COR-L47 (cell line): ENCODE measurements at places on chromosomes 16 and 17.

DNA sequence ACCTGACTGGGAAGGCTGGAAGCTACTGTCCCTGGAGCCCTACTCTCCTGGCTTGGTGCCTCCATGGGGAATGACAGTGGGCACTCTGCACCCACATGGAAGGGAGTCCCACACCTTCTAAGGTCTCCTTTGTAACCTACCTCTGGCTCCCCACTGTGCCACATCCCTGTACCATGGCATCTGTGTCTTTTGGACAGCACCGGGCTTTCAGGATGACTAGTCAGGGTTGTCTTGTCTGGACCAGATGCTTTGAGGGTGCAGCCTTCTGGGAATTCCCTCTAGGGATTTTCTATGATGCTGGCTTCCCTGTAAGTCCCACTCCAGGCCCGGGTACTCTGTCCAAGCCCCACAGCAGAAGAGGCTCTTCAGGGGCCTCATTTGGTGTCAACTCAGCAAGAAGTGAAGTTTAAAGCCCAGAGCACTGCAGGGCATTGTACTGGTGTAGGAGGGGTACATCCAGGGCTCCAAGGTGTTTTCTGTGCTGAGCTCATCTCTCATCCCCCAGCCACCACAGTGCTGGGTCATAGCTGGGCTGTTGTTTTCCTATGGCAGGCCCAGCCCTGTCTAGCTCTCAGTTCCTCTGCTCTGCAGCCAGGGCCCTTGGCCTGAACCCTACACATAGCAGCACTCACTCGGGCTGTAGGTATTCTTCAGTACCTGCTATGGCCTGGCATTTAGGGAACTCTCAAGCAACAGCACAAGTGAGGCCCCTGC, 255.3 kb downstream of the CPPED1 start:
- no peak for DNase-seq

GRCh38 chr16:53100889-53101288, 46.1 kb downstream of the CHD9 start:
- DNase-seq, result no peak

DNA sequence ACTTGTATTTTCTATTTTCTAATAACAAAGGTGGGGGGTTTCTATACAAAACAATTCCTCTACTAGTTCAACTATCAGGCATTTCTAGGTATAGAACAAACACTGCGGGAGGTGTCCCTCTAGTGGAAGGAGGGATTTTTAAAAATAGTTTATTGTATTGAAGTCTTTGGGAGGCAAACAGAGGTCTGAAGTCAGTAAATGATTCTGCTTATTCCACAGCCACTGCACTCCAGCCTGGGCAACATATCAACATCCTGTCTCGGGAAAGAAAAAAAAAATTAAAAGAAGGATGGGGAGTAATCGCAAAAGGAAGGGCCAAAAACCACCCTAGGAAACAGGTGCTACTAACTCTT, 648 bp upstream of the ERCC4 start:
- no peak for DNase-seq

DNA sequence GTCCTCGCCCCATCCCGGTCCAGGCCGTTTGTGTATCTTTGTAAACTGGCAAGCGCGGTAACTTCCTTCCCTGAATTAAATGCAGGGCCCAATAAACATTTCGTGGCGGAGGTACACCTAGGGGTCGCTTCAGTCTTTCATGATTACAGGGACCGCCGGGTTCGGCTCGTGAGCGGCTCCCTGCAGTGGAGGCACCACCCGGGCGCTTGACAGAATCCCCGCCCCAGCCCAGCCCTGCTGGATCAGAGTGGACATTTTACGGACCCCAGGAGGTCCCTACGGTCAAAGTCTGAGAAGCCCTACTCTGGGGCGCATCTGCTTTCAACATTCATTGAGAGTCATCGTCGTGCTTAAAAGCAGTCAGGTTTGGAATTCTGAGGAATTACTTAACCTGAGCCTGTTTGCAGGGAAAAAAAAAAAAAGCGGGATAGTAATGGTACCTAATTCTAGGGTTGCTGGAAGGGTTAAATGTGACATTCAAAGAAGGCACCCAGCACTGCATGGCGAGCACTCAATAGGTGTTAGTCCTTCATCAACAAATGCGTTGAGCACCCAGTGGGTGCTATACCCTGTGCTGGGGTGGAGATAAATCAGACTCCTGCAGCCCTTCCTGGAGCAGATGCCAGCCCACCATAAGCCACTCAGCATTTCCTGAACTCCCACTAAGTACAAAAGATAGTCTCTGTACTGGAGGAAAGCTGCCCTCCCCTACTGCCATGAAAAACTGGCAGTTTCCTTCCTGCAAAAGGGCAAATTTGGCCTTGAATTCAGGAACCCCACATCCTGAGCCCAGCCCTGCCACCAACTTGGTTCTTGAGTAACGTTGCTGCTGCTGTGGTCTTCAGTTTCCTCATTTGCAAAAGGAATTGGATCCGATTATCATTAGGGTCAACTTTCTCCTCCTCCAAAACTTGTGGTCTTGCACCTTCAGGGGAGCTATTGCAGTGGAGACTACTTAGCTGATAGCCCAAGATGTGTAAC, 658 bp upstream of the DUSP3 start:
- DNase-seq, result peak; percentile 52

- DNase-seq, result no peak
Measured at GRCh38 chr17:74152591-74153455, 50.7 kb upstream of the RPL38 start.

DNA sequence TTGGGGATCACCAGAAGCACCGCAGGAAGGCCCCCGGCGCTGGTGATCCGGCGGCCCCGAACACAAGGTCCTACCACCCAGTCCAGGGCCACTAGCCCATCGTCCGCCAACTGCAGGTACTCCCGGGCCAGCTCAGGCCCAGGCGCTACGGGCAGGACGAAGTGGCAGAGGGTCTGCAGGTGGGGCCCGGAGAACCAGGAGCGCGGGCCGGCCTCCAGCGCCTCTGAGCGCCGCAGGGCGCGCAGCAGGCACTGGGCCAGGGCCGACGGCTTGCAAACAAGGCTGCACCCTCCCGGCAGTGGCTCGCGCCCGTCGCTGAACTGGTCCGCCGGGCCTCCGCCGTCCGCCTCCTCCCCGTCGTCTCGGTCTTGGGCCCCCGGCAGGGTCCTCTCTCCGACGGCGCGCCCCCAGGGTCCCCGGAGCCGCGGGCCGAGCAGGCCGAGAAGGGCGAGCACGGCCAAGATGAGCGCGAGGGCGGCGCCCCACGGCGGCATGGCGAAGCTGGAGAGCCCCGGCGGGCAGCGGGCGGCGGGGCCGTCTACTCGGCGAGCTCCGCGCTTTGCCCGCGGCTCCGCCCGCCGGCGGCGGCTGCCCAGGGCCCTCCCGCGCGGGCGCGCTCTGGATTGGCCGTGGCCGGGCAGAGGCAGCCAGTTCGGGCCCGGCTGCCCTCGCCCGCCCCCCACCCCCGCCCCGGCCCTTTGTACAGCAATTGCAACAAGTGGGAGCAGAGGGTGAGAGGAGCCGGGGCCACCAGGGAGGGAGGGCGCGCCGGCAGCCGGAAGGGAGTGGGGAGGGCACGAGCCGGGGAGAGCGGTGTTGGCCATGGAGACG, at the start of gene ABHD15:
ABHD15 (minus strand) TSS at position 565 of the 831 bp plus-strand sequence; CDS start at position 494, 71 bp downstream.
- peak; percentile 65 for DNase-seq

- DNase-seq, result peak; percentile 28
Measured at GRCh38 chr17:76623271-76624146, 20.0 kb downstream of the ST6GALNAC1 start.

DNA sequence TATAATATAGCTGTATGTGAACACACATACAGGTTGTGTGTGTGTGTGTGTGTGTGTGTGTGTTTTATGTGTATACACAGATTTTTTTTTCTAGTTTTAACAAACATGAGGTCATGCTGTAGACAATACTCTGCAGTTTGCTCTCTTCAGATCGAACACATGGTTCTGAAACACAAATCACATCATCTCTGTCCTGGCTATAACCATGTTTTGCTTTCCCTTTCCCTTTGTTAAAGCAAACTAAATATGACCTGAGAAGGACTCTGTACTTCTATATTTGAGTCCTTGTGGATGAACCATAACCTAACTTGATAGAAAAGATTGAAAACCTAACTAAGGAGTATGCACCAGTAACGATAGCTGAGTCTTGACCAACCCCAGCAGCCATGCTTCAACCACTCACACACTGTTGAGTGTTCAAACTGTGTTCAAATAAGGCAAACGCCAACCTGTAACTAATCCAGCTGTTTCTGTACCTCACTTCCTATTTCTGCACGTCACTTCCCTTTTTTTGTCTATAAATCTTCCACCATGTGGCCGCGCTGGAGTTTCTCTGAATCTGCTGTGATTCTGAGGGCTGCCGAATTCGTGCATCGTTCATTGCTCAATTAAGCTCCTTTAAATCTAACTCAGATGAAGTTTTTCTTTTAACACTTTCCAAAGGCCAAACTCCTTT, 303.8 kb downstream of the HS3ST3B1 start:
- no peak for DNase-seq

DNA sequence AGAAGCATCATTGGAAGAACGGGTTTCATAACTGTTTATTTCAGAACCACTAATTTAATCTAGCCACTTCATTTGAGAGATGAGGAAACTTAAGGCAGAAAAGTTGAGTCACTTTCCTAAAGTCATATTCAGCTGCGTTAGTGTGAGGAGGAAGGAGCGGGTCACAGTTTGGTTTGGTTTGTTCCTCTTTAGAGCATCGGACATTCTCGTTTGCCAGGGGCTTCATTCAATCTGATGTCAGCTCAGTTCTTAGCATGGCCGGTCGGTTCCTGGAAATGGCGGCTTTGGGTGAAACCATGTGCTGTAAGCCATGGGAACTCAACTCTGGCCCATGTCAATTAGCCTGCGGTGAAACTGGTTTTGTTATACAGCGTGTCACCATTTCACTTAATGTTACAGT, 186.5 kb downstream of the LGALS9B start:
- no peak for DNase-seq

DNA sequence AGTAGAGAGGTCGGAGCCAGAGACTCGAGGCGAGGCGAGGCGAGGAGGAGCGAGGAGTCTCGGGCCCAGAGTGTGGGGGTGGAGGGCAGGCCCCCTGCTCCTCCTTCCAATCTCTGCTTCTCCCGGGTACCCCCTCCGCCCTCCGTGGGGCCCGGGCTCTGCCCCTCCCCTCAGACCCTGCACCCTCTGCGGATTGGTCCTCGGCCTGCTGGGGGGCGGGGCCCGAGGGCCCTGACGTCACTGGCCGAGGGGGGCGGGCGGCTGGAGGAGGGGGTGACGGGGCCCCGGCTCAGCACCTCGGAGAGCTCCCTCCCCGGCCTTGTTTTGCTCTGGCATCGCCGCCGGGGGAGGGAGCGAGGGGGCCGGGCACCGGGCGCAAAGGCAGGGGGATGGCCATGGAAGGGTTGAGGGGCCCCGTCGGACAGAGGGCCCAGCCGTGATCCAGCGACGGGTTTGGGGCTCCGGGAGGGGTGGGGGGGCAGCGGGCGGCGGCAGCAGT, at the start of gene RUNDC3A:
RUNDC3A (plus strand) TSS at position 282 of the 499 bp plus-strand sequence. CDS start 232 bp downstream, outside the sequence.
- peak; percentile 77 for DNase-seq

DNA sequence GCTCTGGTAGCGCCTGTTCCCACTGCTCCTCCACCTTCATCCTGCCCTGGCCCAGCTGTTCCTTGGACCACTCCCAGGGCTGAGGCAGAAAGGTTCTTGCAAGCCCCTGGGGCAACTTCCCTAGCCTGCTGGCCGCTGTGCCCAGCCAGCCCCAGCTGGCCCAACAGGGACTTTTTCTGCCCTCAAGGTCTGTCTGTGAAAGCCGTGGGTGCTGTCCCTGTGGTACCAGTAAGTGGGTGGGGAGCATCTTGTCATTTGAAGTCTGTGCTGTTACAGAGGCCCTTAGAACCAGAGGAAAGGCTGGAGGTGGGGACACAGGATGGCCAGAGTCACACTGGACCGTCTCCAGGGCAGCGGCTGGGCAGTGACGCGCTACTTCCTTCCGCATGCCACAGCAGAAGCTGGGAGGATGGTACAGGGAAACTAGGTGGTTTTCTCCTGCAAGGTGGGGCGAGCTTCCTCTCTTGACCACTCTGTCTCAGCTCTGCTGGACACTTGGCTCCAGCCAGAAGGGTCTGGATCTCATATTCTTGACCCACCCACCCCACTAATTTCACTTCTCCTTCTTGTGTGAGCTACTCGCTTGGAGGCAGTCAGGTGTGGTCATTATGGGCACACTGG, 87.8 kb downstream of the PLCG2 start:
- no peak for DNase-seq

DNA sequence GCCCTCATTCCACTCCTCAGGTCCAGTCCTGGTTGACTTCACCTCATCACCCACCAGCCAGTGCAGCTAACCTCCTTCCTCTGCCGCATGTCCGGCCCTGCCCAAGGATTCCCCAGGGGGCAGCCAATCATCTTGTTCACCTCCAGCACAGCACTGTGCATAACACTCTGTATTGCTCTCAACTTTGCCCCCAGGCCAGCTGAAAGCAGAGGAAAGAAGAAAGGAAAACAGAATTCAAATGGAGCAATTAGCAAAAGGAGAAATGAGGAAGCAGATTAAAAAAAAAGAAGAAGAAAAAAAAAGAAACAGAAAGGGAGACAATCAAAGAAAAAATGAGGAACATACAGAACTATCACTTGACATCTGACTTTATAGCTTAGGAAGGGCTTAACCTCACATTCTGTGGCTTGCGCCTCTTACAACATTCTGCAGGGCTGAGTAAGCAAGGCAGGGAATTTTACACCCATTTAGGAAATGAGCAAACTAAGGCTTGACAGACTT, 26.1 kb downstream of the GAS7 start:
- DNase-seq, result no peak

- no peak for DNase-seq
Measured at GRCh38 chr17:57694051-57694450, 51.0 kb downstream of the CCDC182 start.

DNA sequence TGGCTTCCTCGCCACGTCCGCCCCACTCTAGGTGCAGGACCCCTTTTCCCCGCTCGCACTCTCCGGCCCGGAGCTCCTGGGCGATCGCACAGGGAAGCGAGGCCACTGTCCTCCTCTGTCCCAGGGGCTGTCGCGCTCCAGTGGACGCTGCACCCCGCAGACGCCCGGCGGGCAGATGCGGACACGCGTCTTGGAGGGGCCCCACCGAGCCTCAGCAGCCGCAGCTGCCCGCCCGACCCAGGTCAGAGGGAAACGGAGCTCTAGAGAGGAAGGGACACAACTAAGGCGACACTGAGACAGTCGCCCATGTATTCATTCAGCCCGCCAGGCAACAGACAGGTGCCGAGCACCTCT, 726 bp upstream of the SLC13A5 start:
- DNase-seq, result no peak

- DNase-seq, result no peak
Measured at GRCh38 chr16:22712471-22712870, 101.5 kb upstream of the HS3ST2 start.

- DNase-seq, result no peak
Measured at GRCh38 chr16:81885976-81886586, 107.0 kb downstream of the PLCG2 start.

- DNase-seq, result no peak
Measured at GRCh38 chr16:81992859-81993258, 18.4 kb downstream of the SDR42E1 start.

GRCh38 chr16:75742424-75743047, 16.2 kb upstream of the CPHXL start:
- no peak for DNase-seq

- DNase-seq, result no peak
Measured at GRCh38 chr16:12611916-12612597, 191.6 kb downstream of the CPPED1 start.
